ENCODE measurements at places on chromosomes 5 and 9.

DNA sequence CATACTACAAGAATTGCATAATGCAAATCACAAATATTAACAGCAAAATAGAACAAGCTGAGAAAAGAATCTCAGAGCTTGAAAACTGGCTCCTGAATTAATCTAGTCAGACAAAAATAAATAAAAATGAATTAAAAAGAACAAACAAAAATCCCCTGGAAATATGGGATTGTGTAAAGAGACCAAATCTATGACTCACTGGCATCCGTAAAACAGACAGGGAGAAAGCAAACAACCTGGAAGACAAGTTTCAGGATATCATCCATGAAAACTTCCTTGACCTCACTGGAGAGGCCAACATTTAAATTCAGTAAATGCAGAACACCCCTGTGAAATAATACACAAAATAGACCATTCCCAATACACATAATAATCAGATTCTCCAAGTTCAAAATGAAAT is 229.3 kb upstream of the CTNND2 start:
- DNase-seq = no peak

DNA sequence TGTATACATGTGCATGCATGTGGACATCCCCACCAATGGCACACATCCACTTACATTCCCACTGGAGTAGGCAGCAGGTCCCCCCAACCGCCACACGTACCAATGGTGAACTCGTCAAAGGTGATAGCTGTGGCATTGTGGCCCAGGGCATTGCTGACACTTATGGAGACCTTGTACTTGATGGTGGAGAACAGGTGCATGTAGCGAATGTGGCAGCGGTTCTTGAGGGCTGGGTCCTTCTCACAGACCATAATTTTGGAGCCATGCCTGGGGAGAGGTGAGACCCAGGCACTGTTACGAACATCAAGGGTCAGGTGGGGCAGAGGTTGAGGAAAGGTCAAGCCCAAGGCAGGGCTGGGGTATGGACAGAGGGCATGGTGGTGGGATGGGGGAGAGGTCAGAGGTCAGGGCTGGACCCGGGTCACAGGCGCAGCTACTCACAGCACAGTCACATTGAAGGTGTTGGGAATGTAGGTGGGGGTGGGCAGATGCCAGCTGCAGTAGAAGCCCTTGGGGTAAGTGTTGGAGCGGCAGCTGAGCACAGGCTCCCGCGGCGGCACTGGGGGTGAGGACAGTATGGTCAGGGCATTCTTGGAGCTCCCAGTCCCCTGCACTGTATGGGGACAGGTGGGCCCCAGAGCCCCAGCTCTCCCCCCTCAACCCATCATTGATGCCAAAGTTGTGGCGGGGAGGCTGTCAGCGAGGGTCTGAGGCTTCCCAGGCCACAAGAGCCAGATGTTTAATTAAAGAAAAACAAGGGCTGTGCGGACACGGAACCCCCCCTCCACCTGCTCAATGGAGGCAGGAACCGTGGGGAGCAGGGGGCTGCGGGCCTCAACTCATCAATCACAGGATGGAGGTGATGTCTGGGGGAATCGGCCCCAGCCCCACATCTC is 31.9 kb downstream of the CNTFR start:
- DNase-seq = no peak

GRCh38 chr5:172773481-172774469 is 2.8 kb upstream of the DUSP1 start:
- no peak for DNase-seq

GRCh38 chr5:54944364-54944763 is 41.0 kb downstream of the ESM1 start:
- peak; percentile 13 for DNase-seq

GRCh38 chr5:96336351-96336985 is 96.6 kb downstream of the PCSK1 start:
- DNase-seq = peak; percentile 58

Measured in NCI-H1694 treated with DMSO at 0.1 percent for 48 hours (cell line).